Sciatic nerve (tissue), 2 donors: ENCODE measurements at places on chromosomes 12 and 14. TPM values are rescaled to one million over a fixed set of nuclear protein-coding genes. Genes with fewer than 3 reads are reported as not detected.

- DNase-seq, result no peak
Observed at GRCh38 chr14:28901631-28902030, 135.0 kb downstream of the FOXG1 start.

DNA sequence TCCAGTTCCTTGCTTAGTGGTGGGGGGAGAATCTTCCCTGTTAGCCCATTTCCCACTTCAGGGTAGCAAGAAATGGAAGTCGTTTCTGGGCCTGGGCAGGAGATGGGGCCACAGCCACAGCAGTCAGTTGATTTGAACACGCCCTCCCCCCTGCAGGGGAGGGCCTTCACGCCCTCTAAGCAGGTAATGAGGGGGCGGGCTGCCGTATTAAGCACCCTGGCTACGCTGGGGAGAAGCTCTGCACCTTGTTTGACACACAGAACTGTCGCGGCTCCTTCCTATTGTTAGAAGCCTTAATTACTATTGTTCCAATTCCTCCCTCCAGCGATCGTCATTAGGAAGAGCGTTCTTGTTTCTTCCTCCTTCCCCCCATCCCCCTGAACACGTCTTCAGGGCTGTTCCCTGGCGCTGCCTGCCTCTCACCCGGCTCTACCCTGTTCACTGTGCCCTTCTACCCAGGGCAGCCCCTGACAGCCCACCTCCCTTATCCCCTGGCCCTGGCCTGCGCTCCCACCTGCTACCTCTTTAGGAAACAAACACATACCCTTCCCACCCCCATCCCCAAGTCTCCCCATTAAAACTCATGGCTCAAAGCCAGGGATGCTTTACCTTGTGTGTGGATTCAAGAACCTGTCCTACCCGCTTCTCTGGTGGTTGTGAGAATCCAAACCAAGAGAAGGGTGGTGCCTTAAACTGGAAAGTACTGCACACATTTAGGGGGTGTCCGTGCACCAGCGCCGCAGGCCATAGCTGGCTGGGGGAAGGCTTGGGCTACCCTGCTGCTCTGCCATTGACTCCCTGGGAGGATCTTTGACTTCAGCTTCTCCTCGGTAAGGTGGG lies 137.6 kb downstream of the TSPAN9 start:
- no peak for DNase-seq

DNA sequence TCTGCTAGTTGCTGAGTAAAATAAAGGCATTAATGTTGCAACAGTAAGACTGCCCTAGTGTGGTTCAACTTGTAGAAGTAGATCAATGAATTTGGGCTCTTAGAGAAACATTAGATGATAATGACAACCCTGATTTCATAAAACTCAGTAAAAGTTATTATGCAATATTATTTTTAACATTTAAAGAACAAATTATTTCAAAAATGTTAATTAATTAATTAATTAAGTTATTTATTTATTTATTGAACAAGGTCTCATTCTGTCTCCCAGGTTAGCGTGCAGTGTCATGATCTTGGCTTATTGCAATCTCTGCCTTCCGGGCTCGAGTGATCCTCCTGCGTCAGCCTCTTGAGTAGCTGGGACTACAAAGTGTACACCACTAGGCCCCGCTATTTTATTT lies 1016.4 kb downstream of the VRK1 start:
- DNase-seq, result no peak

GRCh38 chr14:50425816-50426215 lies 29.1 kb upstream of the CDKL1 start:
- no peak for DNase-seq

GRCh38 chr12:62581288-62582064 lies 114.8 kb downstream of the MON2 start:
- no peak for DNase-seq

DNA sequence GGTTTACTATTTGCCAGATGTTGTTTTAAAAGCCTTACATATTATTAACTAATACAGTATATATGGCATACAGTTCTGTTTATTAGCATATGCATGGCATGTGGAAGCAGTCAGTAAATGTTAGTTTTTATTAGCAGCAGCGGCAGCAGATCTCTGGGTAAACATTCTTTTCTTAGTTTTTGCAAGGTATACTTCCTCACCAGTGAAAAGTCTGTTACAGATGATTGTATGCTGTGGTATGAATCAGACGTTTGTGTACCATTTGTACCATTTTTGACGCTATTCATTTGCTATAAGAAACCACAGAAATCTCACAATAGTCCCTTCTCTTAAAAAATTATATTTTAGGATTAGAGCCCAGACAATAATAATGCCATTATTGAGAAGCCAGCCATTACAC lies 17.8 kb downstream of the STK38L start:
- no peak for DNase-seq

DNA sequence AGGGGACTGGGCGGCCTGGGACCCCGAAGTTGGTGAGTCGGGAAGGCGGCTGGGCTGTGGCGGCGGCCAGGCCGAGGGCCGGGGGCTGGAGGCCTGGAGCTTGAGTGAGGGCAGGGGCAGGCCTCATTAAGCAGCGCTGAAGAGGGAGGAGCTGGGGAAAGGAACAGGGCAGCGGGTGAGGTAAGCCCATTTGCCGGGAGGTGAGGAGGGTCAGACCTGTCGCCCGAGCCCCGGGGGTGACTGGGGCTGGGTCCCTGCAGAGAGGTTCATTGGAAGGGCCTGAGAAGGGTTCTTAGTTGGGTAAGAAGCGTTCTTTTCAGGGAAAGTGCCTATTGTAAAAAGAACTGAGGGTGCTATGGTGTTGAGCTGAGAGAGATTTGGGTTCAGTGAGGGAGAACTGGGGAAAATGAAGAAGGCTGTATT lies 441 bp downstream of the RAB5B start:
- DNase-seq, result no peak

- no peak for DNase-seq
Observed at GRCh38 chr12:91224401-91224800, 41.8 kb upstream of the DCN start.

GRCh38 chr14:105216490-105217247 lies 31.7 kb upstream of the BTBD6 start:
- DNase-seq, result no peak

- peak; percentile 76 for DNase-seq
Observed at GRCh38 chr12:108338915-108339657, at the start of gene CMKLR1. Gene CMKLR1 (minus strand): TSS chr12:108339311. CDS start chr12:108293591, 45,720 bp downstream.

DNA sequence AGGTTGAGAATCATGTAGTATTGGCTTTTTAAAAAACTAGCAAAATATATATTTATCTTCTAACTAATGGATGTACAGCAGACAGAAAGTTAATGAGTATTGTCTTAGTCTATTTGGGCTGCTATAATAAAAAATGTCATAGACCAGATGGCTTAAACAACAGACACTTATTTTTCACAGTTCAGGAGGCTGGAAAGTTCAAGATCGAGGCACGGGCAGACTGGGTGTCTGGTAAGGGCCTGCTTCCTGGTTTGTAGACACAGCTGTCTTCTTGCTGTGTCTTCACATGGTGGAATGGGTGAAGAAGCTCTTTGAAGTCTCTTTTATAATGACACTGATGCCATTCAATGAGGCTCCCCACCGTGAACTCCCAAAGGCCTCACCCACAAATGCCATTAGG lies 70.1 kb upstream of the KRR1 start:
- no peak for DNase-seq

- no peak for DNase-seq
Observed at GRCh38 chr12:53190108-53190729, 9.5 kb upstream of the CSAD start.

GRCh38 chr14:59240356-59240755 lies 51.9 kb downstream of the DAAM1 start:
- no peak for DNase-seq

GRCh38 chr14:100891051-100891450 lies 12.5 kb downstream of the RTL1 start:
- DNase-seq, result peak; percentile 36

GRCh38 chr12:49404956-49405355 lies 37.7 kb downstream of the SPATS2 start:
- DNase-seq, result no peak

DNA sequence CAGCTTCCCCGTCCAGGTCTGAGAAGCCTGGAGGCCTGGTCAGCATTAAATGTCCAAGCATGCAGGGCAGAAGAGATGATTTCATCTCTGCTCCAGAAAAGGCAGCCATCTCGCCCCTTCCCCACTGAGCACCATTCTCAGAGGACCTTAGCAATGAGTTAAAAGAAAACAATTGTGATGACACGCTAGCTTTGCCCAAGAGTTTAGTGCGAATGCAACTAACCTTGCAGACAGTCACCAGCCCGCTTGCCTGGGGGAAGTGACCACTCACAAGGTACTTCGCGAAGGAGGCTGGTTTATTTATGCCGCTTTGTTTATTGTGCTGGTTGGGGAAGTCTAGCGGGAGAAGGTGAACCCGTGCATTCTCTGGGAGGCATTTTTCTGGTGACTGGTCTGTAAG lies 170.7 kb downstream of the RBM19 start:
- no peak for DNase-seq

GRCh38 chr14:92529903-92530302 lies 16.3 kb downstream of the RIN3 start:
- no peak for DNase-seq

DNA sequence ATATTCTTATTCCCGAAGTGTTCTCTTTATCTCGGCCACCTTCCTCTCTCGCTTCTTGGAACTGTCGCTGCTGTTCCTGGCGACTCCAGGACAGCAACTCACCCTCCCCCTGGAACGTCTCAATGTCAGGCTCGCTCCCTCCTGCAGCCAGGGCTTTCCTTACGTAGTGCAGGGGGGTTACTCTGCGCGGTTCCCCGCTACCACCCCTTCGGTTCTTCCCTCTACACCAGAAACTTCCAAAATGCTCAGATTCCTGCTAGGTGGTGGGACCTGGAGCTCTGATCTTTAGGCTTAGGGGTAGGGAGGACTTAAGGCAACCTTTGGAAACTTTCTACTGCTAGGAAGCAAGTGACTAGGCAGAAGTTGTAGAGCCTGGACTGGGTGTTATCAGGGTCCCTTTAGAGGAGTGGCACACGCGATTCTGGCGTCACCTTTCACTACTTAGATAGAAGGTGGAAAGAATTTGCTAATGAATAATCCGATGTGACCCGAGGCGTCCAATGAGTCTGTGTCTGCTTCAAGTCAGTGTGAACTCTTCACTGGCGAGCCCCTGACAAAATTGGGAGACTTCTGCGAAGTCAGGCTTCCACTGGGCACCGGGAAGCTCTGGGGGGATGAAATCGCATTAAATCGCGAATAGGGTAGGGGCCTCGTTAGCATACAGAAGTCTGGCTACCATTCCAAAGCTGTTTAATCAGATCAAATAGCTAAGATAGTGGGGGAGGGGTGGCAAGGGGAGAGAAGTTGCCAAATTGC lies 900 bp upstream of the DPF3 start:
- DNase-seq, result no peak

DNA sequence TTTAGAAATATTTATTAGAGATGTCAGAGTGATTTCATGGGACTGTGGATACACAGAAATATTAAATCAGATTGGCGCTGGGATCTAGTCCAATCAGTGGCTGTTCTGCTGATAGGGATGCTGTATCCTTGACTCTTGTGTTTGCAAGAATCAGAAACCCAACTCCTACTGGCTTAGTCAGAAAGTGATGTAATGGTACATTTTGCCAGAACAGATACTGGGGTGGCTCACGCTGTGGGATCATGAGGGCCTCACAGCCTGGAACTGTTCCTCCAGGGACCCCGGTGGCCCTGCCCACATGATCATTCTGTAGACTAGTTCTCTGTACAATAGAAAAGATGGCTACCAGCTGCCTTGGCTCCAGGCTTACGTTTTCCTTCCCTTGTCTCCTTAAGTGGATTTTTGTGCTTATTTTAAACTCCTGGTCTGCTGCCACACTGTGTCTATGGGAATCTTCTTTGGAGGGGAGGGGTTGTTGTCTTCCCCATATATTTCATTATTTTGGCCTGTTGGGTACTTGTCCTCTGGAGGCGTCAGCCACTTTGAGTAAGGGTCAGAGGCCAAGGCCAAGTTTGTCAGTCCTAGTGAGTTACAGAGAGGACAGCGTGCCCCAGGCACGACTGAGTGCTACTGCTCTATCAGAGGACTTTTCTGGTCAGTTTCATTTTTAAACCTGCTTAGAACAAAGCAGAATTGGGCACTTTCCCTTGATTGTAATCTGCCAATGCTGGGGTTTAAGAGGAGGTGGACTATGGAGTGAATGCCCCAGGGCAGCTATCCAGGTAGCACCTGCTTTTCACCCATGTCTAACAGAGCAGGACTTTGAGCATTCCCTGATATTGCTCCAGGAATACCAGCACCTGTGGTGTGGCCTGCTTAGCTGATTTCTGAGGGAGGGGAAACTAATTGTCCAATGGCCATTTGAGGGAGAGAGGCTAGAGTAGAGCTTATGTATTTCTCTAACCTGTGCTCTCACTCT lies 164.3 kb downstream of the SLC5A8 start:
- DNase-seq, result no peak

The NGB gene
- total RNA-seq, result not detected

The PKP2 gene
- 25.9 TPM for total RNA-seq

The FBLN5 gene
- total RNA-seq, result 172 TPM

The PSMC6 gene
- 79.1 TPM for total RNA-seq

The SNAPC1 gene
- total RNA-seq, result 5.9 TPM

The MEG3 gene
- 154 TPM for total RNA-seq

The SYNJ2BP gene
- 40.3 TPM for total RNA-seq

The TAS2R14 gene
- total RNA-seq, result 7.0 TPM

The PLEKHD1 gene
- not detected for total RNA-seq
